ENCODE measurements at places on chromosomes 12 and 14. TPM values are rescaled to one million over a fixed set of nuclear protein-coding genes. Genes with fewer than 3 reads are reported as not detected.

DNA sequence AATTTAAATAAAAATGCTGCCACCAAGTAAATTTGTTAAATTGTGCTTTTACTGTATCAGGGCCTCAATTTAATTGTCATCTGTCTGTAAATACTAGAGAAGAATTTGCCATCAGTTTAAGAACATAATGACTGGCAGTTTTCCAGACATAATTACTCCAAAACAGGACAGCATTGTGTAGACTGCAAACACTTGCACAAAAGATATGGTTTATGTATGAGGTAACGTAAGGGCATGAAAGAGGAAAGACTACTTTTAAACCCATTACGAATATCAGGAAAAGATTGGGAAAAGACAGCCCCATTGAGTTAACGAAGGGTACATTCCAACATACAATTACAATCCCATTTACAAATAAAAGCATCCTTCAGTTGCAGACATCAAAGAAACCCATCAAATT lies 59.8 kb upstream of the KRR1 start:
- DNase-seq: no peak

Gene UNC79
- 0.16 TPM for polyA plus RNA-seq

Gene PDE3A
- polyA plus RNA-seq: 12.8 TPM

Gene HOTAIR
- polyA plus RNA-seq: not detected

DNA sequence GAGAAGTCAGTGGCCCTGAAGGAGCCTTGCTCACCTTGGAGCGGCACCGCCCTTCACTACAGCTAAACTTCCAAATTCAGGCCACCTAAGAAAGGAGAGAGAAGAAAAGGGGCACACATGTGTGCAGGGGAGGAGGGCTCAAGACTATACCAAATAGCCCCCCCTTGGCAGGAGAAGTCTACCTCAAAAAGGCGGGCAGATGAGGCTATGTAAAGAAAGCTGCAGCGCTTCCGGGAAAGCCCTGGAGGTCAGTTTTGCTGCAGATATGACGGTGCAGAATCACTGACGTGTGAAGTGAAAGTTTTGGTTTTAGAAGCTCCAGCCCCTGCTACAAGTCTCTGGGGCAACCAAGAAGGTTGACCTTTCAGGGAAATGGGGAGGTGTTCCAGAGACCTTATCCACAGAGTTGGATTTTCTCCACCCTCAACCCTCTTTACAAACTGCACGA lies 48.2 kb upstream of the PNMA1 start:
- DNase-seq: peak; percentile 42

Gene ANO2
- not detected for polyA plus RNA-seq

GRCh38 chr14:76958980-76959710 lies 69.4 kb downstream of the IRF2BPL start:
- DNase-seq: peak; percentile 55

DNA sequence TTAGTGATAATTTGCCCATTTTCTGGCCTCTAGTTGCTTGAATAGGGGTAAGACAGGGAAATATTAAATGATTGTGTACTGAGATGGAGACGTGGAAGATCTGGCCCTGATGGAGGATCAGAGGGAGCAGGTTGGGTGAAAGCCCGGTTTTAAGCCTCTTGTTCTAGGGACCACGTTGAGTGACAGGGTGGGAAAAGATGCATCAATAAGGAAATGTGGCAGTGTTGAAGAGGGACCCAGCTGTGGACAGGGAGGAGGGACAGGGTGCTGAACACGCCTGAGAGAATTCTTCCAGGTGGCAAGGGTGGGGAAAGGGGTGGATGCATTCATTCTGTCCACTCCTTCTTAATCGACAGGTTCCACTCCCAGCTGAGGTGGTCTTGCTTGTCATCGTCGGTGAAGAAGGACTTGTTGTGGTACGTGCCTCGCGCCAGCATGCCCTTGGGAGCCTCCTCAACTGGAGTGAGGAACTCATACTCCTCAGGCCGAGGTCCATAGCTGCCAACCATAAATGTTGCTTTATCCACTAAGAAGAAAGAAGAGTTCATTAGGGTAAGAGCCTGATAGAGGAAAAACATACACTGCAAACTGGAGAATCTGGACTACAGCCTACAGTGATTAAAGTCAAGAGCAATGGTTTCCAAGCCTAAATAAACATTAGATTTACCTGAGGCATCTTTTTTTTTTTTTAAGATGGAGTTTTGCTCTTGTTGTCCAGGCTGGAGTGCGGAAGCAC lies 4.0 kb upstream of the ERP27 start:
- no peak for DNase-seq

- no peak for DNase-seq
These were observed 4.4 kb downstream of the PSMA6 start for GRCh38 chr14:35296545-35296944.

DNA sequence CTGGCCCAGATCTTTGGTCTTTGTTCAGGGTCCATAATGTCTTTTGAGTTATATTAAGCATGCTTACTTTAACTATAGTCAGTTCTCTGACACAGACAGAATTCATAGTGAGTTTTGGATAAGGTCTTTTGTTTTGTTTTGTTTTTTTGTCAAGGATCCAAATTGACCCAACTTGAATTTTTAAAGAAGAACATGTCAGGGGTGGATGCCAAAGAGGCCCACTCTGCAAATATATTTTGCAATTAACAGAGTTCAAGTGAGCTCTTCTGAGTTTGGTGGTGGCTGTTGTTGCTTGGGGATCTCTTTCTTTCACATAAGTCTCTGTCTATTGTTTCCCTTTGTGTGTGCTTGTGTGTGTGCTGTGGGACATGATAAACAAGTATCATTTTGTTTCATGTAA lies 34.4 kb upstream of the PMCH start:
- DNase-seq: no peak

Gene CCDC175
- not detected for polyA plus RNA-seq

Gene KRT74
- not detected for polyA plus RNA-seq

Gene CCDC177
- not detected for polyA plus RNA-seq

Gene SLC38A2
- 144 TPM for polyA plus RNA-seq

GRCh38 chr12:68638721-68639395 lies 28.2 kb downstream of the RAP1B start:
- no peak for DNase-seq

GRCh38 chr12:132761032-132761920 lies at the start of gene ANKLE2:
Gene ANKLE2 (minus strand): TSS chr12:132761832. CDS start chr12:132761798, 34 bp downstream.
- peak; percentile 88 for DNase-seq

GRCh38 chr14:21192875-21193535 lies 37.1 kb upstream of the OR5AU1 start:
- no peak for DNase-seq

Gene OTX2
- polyA plus RNA-seq: 0.18 TPM

DNA sequence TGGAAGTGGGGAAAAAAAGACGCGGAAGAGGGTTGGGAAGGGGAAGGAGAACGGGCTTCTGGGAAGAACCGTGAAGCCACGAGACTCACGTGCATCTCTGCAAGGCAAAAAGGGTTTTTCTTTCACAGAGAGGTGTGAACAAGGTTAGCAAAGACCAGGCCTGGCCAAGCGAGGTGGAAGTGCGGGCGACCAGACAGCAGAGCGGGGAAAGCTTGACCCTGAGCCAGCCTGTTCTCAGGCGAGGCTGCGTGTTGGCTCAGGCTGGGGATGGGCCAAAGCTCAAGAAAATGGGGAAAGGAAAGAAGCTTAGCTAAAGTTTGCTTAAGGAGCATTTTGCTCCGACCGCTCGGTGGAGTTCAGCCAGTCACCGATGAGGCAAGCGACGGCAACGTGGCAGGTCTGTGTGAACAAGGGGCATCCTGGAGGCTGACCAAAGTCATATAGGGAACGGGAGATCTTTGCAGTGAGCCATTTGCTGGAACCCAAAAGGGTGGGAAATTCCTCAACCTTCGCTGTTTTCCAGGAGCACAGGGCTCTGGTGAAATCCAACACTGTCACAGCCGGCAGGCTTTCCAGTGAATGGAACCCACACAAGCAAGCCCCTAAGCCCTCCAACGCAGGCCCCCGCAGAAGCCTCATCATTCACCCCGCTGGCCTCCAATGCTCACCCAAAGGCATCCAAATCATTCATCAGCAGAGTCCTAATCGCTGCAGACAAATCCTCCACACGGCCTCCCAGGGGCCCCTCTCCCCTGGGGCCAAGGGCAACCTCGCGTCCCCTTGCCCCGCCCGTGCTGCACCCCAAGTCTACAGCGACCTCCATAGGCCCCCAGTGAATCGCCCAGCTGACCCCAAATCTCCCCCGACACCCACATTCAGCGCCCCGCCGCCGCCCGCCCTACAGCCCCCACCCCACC lies 754 bp downstream of the ZNF605 start:
- peak; percentile 67 for DNase-seq

GRCh38 chr12:124032265-124032886 lies 59.4 kb downstream of the ZNF664 start:
- peak; percentile 84 for DNase-seq

- no peak for DNase-seq
These were observed 82.4 kb downstream of the SYT10 start for GRCh38 chr12:33357181-33357580.

Gene PTCSC3
- polyA plus RNA-seq: not detected

GRCh38 chr14:63039866-63040265 lies 5.4 kb downstream of the KCNH5 start:
- peak; percentile 81 for DNase-seq

GRCh38 chr12:50120521-50120920 lies 8.5 kb downstream of the COX14 start:
- DNase-seq: no peak

GRCh38 chr14:75379246-75379929 lies 48.4 kb upstream of the JDP2 start:
- DNase-seq: no peak

Gene IFNG-AS1
- polyA plus RNA-seq: not detected
